Activated CD4-positive, alpha-beta T cell treated with anti-CD3 and anti-CD28 coated beads, Interleukin-2, amount 10 ng/mL, durations not matched to agents 24 days and 14 days (primary cell): ENCODE measurements at places on chromosomes 2 and 18. TPM values are rescaled to one million over a fixed set of nuclear protein-coding genes. Genes with fewer than 3 reads are reported as not detected.
A peak's percentile ranks its signal among the peaks of the same experiment; 100 is the strongest.

- no peak for DNase-seq
These were observed 134.8 kb downstream of the GCA start for GRCh38 chr2:162478721-162479129.

- no peak for DNase-seq
These were observed 8.9 kb upstream of the LRRFIP1 start for GRCh38 chr2:237618449-237618848.

DNA sequence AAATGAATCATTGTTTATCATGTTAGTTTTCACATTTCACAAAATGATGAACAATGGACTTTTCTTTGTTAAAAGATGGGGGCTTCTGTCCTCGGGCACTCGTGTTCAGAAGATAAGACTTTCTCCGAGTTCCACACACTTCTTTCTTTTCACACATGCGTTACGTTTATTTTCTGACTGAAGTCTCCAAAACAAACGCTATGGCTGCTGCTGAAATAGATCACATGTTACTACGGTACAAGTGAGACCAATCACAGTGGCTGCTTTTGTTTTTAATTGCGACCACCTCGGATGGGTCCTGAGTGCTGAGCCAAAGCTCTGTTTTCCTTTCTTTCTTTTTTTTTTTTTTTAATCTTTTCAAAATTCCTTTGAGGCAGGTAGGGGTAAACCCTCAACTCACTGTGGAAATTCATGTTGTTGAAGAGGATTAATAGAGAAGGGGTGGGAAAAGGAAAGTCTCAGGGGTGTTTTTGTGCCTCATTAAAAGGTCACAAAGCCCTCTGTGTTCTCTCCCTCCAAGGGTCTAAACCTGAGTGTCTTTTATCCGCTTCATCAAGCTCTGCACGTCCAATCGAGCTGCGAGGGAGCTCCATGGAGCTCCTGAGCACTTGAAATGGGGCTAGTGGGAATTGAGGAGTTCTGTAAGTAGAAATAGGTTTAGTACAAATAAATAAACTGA lies 48.2 kb downstream of the ARL4C start:
- peak; percentile 67 for DNase-seq

- no peak for DNase-seq
These were observed 13.4 kb downstream of the NOP58 start for GRCh38 chr2:202278944-202279343.

DNA sequence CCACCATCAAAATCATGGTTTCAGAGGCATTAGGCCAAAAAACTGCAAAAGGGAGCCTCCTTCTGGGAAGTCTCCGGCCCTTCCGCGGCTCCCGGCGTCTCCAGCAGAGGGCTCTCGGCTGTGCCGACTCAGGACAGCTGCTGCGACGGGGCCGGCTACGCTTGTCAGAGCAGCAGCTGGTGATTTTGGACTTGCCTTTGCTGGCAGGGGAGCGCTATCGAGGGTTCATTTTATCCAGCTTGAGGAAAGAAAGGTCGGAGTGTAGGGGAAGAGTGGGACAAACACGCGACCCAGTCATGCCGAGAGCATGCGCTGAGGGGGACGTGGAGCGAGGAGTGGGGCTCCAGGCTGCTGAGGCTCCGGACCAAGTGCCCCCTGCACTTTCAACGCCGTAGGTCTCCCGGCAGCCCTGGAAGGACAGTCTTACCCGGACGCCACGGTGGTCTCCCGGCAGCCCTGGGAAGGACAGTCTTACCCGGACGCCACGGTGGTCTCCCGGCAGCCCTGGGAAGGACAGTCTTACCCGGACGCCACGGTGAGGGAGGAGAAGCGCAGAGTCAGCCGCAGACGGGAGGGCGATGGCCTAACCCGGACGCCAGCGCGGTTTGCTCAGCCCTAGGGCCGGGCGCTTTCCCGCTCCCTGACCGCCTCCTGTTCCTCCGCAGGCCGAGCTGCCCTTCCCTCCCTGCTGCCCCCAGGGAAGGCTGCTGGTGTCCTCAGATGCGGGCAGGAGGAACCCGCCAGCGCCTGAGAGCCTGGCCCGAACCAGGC lies 21.7 kb downstream of the DDX18 start:
- DNase-seq = peak; percentile 82

DNA sequence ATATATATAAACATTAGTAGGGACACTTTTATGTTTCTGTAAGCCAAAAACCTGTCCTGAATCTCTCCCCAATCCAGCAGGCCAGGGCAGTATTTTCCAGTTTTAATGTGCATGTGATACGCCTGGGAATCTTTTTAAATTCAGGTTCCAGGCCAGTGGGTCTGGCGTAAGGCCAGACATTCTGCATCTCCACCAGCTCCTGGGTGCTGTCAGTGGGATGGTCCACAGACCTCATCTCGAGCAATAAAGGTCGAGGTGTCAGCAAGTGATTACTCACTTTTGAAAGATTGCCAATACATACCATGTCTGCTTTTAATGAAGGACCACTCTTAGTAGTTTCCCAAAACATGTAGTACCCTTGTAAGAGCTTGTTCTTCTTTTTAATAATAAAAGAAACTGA lies 189.9 kb upstream of the SH3BP4 start:
- DNase-seq = no peak

DNA sequence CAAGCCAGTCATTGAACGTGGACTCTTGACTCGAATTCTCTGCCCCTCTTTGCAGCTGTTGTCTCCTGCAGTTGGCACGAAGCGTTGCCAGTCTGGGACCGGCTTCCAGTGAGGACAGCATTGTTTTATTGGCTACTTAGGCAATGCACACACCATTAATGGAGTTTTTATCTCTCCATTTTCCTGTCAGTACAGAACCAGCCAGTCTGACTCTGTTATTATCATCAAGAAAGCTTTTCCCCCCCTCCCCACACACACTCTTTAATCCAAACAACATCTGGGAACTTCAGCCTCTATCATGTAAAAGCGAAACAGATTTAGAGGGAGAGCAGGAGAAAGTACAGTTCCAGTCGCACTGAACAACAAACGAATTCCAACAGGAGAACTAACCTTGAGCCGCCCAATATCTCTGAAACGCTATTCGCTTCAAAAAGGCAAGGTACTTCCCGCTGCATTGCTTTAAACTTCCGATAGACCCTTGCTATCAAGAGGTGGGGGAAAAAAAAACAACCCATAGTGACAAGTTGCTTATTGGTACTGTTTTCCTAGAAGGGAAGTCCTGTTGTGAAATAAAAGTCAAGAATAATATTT lies 38.2 kb downstream of the ACVR1 start:
- DNase-seq = no peak

DNA sequence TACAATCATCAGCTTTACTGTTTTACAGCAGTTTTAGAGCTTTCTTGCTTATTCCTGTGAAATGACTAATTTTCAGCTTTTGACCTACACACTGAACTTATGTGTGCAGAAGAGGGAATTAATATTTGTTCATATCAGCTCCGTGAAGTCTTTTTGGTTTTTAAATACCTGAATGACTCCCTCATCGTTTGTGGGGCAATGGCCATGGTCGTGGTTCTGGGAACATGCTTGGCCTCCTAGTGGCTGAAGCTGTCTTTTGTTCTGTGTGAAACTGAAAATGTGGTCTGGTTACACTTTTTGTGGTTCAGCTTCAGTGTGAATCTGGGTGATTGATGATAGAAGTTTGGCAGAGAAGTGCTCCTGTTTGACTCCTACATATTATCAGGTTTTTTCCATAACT lies 408.1 kb downstream of the THSD7B start:
- no peak for DNase-seq

- peak; percentile 71 for DNase-seq
These were observed 63.0 kb downstream of the TANK start for GRCh38 chr2:161223139-161223732.

DNA sequence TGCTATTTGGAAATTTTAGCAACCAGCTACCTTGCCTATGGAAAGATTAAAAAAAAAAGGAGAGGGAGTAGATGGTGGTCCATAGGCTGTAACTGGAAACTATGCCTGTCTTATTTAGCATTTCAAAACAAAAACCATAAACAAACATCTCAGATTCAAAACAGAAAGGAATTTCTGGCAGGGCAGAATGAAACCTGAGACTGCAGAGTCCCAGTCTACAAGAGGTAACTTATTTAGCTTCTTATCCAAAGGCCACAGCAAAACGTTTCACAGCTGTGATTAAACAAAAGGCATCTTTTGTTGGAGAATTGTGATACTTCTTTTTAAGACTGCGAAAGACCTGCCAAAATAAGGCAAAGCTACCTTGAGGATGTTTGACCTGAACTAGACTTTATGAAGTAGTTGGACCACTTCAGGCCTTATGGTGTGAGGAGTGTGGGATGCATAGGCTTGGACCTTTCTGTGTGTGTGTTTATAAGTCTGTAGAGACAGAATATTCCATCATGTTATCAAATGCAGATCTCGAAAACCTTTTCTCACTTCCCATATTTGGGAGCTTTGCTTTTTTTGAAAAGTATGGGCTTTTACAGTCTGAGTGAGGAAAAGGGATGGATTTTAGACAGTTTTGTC lies 11.0 kb downstream of the CRIM1 start:
- DNase-seq = peak; percentile 20

DNA sequence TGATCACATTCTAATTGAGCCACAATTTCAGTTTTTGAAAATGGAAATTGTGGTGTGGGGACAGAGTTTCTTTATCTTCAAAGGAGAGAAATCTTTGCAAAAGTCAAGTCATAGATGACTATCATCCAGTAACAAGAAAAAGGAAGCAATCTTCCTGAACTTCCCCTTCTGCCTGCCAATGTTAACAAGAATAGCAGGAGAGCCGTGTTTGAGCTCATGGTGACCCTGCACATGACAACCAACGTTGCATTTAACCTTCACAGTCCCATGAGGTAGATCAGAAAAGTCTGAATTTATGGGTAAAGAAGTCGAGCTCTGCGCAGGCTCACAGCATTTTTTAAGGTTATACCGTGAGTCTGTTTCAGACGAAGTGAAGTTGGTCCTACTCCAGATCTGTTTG lies 454.9 kb downstream of the LPIN1 start:
- no peak for DNase-seq

GRCh38 chr2:28547906-28548600 lies 52.2 kb downstream of the PLB1 start:
- DNase-seq = no peak

DNA sequence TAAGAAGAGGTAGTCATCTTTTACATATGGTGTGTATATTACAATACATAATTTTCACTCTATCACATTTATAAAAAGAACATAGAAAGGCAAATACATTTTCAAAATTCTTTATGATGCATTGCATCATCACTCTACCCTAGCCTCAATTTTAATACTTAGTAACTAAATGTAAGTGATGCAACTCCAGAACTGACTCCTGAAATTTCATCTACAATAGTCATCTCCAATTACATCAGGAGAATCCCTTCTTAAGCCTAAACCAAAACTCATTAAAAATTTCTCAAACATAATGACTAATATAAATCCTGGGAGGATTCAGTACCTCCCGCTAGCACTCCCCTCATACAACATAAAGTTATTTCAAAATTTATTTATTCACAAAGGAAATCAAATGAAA lies 15.9 kb downstream of the TMX3 start:
- no peak for DNase-seq

GRCh38 chr2:23550553-23550952 lies 165.6 kb downstream of the KLHL29 start:
- DNase-seq = no peak

DNA sequence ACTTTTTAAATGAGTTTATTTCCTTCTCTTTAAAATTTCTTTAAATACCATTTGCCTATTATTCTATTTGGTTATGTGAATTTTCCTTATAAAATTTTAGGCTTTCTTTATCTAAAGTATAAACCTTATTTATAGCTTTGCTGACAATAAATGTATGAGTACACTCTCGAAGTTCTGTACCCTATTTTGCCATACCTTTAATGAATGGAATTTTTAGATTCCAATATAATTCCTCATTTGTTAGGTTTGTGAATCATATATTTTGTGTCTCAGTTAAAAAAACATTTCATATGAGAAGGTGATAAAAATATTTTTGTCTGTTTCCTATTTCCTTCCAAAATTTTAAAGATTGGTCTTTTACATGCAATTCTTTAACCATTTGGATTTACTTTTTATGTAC lies 427.4 kb upstream of the SLC8A1 start:
- no peak for DNase-seq

GRCh38 chr2:138518860-138519259 lies 17.3 kb downstream of the SPOPL start:
- DNase-seq = no peak

DNA sequence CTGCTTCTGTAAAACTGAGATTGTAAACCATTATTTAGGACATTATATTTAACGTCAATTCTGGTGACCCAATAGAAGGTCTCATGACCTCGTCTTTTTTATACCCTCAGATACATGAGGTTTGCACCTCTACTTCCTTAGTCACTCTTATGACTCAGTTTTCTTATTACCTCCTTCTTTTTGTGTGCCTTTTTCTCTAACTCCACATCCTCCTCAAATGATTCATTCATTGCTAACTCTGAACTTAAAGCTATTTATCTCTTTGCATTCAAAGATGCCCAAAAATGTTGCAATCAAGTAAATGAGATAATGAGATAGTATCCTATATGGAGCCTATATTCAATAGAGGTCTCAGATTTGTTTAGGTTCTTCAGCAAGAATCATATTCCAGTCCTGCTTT lies 121.0 kb upstream of the KYNU start:
- DNase-seq = no peak

DNA sequence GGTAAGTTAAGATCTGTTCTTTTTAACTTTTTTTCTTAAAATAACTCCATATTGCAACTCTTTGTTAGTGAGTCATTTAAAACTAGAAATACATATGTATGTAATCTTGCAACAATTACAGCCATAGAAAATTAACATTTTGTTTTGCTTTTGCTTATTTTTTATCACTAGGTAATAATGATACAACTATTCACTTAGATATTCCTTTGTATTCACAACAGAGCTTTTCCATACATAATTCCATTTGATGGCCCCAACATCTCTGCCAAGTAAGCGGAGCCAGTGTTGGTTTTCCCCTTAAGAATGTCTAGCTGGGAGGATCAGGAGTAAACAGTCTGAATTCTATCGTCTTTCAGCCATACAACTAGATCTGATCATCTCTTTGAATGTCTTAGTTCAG lies 16.1 kb downstream of the SPP2 start:
- no peak for DNase-seq

DNA sequence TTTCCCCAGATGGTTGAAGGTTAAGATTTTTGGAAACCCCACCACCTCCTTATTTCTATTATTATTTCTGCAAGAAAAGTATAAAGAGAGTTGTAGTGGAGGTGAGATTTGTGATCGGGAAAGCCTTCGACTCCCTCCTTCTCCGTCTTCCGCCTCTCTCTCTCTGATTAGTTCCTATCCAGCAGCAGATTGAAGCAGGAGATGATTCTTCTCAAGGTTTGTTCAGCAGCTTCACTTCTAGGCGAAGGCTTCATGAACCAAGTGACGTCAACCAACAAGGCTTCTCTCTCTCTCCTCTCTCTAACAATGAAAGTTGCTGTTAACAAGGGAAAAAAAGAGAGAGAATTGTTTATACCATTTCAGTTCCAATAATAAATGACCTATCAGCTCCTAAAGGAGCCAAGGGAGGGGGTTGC lies at the start of gene BAZ2B:
BAZ2B (minus strand) TSS at position 263 of the 416 bp plus-strand sequence. CDS start 137,829 bp downstream, outside the sequence.
- DNase-seq = peak; percentile 59

- DNase-seq = no peak
These were observed 66.2 kb downstream of the CYP26B1 start for GRCh38 chr2:72081451-72081850.

Gene BOLL
- total RNA-seq = not detected in 2 replicates

Gene NT5C1B
- not detected in 2 replicates for total RNA-seq

Gene TMEM169
- total RNA-seq = 0.51 and 0.97 TPM in 2 replicates

Gene GMPPA
- 45.5 and 46.0 TPM in 2 replicates for total RNA-seq

Gene CHCHD5
- 36.4 and 37.6 TPM in 2 replicates for total RNA-seq

Gene GPR155
- 3.1 and 3.6 TPM in 2 replicates for total RNA-seq

Gene ZNF521
- not detected in 2 replicates for total RNA-seq

Gene TMEM17
- 0.14 and 0.19 TPM in 2 replicates for total RNA-seq
